ENCODE measurements at places on chromosomes 13 and 19. TPM values are rescaled to one million over a fixed set of nuclear protein-coding genes. Genes with fewer than 3 reads are reported as not detected.

ZNF615 gene
- 9.6 TPM for total RNA-seq

KANK2 gene
- 13.0 TPM for total RNA-seq

C1QTNF9 gene
- total RNA-seq, result not detected

SIGLEC8 gene
- not detected for total RNA-seq

C1QTNF9B gene
- total RNA-seq, result not detected

All from tracheal epithelial cell (primary cell).